ENCODE measurements at places on chromosomes 3 and 15.
A peak's percentile ranks its signal among the peaks of the same experiment; 100 is the strongest.

DNA sequence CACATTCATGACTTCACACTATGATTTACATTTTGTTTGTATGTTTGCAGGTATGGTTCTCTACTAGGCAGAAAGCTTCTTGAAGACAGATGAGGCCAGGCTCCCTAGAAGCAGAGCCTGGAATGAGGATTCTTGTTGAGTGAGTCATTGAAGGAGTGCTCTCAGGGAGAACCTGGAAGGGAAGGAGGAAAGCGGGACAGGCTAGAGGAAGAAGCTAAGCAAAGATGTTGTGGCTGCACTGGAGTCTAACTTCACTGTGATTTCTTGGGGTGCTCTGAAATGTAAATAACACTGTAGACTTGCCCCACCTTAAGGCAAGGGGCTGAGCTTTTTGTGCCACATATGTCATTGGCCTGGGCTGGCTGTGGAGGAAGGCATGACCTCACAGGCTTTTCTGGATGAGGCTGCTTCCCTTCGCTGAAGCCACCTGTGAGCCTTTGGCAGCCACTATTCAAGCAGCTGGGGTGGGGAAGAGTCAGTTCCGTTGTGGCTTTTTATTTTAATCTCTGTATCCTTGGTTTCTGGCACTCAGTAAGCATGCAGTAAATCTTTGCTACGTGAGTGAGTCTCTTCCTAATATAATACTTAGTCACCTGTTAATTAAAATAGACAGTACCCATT lies 307.3 kb downstream of the SV2B start:
- DNase-seq: no peak

- peak; percentile 31 for DNase-seq
Observed at GRCh38 chr3:170055209-170055608, 17.4 kb downstream of the GPR160 start.

GRCh38 chr3:27576171-27576570 lies 92.0 kb upstream of the SLC4A7 start:
- no peak for DNase-seq

DNA sequence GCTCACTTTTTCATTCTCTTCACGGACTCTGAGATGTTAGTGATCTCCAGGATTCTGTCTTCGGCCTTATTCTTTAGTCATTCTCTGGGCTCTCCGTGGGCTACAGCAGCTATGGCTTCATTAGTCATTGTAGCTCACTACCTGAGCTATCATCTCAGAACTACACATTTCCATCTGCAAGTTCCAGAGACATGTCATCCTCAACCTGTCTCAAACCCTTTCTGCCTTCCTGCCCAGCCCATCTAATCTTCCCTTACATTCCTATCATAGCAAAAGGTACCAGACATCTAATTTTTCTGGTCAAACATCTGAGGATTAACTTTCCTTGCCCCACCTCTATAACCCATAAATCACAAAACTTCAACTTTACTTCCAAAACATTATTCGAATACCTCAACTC lies 13.2 kb downstream of the TSPAN3 start:
- no peak for DNase-seq

DNA sequence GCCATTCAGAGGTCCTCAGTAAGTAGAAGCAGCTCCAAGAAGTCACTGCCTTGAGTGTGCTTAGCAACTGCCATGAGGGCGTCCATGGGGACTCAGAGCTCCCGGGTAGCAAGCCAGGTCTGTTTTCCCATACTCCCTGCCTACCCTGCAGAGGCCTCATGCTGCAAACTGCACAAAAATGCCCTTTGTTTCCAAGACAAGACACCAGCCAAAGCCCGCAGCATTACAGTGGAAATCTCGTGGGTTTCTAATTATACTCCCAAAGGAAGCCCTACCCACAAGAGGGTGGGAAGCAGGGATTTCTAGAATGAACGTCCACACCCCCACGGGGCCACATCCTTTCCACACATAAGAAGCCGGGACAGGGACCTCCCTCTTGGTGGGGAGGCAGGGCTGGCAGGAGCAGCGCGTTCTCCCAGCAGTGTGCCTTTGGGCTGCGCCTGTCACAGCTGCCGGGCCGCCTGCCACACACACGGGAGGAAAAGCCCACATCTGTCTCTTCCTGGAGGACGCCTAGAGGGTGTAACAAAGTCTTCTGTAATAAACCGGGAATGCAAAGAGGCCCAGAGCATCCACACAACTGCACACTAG lies 31.1 kb downstream of the FAM174B start:
- DNase-seq: peak; percentile 49

DNA sequence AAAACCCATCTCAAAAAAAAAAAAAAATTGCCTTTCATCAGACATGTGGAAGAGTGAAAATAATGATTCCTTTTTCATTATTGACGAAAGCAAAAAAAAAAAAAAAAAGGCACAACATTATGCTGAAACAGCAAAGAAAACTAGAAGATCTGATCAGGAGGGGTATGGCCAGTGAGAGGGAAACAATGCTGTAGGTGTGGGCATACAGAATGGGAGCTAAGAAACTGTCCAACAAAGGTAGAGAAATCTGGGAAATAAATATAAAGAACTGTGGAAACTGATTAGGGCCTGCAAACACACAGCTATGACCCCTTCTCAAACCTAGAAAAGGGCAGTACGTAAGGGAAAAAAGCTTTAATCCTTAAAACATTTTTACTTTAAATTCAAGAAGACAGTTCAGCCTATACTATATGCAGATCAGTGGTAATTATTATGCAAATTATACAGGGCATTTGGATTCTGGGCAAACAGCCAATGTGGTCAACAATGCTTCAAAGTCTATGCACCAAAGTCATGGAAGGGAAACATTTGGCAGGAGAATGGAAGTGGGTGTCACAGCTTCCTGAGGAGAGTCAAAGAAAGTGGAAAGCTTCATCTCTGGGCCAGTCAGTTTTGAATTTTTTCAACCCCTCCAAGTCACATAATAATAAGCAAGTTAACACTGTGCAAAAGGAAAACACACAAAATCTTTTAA lies 68.3 kb upstream of the SLC12A8 start:
- peak; percentile 23 for DNase-seq

- peak; percentile 12 for DNase-seq
Observed at GRCh38 chr15:36775209-36775608, 195.8 kb downstream of the CDIN1 start.

DNA sequence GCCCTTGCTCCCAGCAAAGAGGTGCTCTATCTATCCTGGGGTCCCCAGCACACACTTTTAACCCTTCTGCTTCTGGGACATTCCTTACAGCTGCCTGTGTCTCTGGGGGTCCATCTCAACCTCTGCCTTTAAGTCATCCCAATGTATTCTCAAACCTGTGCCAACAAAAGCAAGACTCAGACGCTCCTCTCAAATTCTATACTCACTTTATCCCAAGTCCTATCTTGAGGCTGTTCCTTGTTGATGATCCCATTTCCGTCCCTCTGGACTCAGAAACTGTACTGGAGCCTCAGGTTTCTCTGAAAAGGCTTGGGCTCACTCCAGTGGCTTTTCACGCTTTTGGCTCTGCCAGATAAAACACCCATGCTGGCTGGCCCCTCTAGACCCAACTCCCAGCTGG lies 69.7 kb downstream of the XXYLT1 start:
- DNase-seq: no peak

DNA sequence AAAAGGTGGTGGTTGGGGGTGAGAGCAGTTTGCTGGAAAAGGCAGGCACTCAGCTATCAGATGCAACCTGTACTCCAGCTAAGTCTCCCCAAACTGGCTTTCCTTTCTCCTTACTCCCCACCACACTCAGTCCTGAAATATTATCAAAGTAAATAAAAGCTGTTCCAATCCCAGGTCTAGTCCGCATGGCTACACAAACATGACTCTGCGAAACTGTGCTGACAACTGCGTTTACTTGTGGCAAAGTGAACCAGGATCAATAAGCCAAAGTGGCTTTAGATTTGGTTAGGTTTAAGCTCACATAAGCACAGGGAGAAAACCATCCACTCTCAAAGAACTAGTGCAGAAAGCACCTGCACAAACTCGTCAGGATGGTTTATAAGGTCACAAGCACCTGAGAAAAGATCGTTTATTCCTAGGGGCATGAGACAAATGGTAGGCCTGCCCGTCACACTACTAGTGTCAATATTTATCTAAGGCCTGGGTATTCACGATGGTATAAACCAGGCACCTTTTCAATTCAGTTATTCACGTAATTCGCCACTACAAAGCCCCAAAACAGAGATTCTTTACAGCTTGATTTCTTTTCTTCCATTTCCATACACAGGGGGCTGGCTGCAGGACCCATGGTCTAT lies 25.3 kb downstream of the LRIG1 start:
- DNase-seq: no peak

GRCh38 chr3:105166893-105167292 lies 199.8 kb upstream of the ALCAM start:
- DNase-seq: peak; percentile 8

DNA sequence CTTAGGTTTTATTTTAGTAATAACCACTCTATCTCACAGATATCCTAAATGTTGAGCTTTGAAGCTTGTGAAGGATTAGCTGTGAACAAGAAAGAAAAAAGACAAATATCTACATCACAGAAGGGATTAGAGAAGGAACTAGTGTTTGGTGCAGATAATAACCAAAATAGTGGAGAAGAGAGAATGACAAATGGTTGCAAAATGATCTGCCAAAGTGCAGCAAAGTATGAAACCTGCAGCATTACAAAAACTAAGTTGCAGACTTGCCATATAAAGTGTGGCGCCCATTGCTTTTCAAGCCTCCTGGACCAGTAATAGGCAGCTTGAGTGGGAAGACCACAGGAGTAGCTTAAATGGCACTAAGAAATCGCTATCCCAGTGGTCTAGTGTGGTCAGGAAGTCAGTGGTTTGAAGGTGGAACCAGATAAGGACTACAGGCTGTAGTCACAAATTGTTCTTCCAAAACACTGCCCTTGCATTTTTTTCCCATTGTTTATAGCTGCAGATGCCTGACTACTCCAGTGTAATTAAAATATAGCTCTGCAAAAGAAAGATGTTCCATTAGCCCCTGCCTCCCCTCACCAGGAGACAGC lies 20.7 kb downstream of the TPM1 start:
- DNase-seq: no peak

DNA sequence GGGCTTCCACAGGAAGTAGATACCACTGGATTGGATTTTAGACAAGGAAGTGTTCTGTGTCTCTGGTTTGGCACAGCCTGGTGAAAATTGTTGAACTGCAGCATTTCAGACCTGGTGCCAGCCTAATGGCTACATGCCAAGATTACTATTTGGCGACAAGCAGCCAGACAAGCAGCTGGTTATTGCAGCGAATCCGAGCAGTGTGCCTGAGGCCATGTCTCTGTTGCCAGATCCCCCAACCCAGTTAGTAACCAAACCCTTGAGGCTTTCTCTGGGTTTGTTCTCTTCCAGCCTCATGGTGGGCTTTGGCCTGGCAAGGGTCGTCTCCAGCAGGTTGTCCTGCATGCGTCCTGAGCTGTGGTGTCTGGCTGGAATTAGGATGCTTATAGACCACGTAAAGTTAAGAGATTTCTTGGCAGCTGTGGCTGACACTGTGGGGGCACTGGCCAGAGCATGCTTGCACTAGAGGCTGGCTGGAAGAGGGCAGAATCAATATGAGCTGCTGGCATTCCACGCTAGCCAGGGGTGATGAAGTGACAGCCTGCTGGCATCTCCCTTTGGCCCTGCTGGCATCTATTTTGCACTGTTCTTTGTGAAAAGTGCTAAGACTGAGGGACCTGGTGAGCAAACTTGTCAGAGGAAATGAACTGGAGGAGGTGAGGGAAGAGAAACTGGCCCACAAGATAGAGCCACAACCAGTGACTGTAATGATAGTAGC lies 172.6 kb downstream of the RBMS3 start:
- no peak for DNase-seq

DNA sequence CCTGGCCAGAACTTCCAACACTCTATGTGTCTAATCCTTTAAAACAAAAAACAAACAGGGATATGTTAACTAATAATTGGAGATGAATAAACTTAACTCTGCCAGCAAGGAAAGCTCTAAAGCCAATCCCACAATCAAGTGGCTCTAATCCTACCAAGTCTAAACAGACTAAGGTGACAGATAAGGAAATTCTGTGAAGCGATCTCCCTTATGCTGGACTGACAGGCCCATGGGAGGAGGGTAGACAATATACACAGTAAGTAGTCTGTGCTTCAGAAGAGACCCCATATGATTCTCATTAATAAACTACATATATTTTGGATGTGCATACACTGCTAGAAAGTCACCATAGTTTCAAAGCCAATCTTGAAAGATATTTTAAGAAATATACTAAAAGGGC lies 10.1 kb downstream of the VPS13C start:
- no peak for DNase-seq

GRCh38 chr15:83398626-83399025 lies 48.5 kb upstream of the SH3GL3 start:
- peak; percentile 84 for DNase-seq

DNA sequence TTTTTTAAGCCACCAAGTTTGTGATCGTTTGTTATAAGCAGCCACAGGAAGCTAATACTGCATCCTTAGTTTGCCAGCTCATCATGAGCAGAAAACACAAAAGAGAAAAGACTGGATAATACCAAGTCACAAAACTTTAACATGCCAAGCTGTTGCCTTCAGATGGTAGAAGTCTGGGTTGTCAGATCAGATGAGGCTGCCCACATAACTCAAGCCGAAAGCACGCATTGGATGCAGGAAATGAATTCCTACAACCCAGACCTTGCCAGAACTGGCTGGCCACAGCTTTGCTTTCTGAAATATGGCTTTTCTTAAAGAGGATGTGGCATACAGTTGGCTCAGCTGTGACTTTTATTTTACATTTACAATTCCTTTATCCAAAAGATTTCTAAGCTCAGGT lies 118.3 kb upstream of the NEO1 start:
- DNase-seq: peak; percentile 54

DNA sequence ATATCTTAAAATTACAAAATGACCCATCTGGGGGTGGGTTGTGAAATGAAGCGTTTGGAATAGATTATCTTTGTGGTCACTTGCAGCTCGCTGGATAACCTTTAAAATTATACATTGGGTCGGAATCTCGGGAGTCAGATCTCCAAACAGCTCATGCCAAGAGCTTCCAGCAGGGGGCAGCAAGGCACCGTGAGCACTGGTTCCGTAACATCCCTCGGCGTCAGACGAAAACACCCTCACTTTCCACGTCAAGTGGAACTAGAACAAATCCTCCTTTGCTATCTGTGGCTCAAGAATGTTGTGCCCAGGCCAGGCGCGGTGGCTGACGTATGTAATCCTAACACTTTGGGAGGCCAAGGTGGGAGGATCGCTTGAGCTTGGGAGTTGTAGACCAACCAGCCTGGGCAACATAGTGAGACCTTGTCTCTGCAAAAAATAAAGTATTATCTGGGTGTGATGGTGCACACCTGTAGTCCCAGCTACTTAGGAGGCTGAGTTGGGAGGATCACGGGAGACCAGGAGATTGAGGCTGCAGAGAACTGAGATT lies 31.1 kb downstream of the UMPS start:
- peak; percentile 88 for DNase-seq

Measured in AG20443 (cell line).